ENCODE measurements at places on chromosomes 11 and 22. TPM values are rescaled to one million over a fixed set of nuclear protein-coding genes. Genes with fewer than 3 reads are reported as not detected.

DNA sequence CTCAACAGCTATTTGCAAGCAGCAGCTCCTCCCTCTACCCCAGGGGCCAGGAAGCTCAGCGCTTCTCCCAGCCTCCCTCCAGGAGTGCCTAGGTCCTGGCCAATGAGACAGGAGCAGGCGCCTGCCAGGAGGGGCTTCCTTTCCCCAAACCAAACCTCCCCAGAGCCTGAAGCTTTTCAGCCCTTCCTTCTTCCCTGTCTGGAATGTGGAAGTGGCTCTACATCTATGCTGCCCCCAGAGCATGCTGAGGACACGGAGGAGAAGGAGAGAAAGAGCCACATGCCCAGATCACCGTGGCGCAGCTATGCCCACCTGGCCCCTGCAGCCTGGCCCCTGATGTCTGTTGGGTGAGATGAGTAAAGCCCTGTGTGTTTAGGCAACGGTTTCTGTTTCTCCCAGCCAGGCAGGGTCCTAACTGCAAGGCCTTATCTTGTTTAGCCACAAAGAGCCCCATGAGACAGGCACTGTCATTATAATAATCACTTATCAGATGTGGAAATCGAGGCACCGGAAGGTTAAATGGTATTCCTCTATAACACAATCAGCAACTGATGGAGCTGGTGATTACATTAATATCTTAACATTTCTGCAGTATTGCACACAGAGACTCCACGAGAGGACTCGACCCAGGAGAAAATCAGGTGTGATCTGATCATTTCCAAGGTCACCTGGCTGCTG, 315.8 kb downstream of the CTTN start:
- H3K27me3 ChIP-seq: peaks cover 13% of the 10 kb centered on the region
- DNase-seq: no peak
- no peak overlapping the region for H3K27ac ChIP-seq
- no peaks in the 10 kb centered on the region for H3K36me3 ChIP-seq

DNA sequence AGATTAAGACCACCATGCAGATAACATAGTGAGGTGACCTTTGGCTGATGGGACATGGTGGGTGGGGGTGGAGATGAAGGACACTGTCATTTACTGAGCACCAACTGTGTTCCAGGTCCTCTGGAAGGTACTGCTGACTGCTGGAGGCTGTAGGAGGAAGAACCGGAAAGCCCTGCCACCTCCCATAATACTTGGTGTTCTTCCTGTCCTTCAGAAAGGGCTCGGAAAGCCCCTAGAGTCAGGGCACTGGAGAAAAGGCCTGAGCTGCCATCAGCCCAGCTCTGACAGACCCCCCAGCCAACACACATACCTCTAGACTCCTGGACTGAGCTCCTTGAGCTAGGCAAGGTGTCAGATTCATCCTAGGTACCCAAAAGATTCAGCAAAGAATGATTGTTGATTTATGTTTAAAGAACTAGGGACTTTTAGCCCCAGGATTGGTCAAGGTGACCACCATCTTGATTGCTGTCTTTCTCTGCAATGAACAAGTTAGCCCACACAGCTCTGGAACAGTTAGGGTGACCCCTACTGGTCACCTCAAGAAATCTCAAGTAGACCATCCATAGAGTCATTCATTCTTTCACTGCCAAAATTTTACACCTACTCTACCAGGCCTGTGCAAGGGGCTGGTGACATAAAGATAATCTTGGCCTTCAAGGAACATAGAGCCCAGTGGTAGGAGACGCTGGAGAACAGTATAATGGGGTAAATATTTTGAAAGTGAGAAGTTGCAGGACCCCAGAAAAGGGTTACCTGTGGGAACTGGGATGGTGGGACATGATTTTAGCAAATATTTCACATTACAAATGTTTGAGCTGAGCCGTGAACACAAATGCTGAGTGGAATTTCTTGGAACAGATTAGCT, 39.4 kb downstream of the IRAG1 start:
- DNase-seq: no peak
- no peaks in the 10 kb centered on the region for H3K36me3 ChIP-seq
- H3K27ac ChIP-seq: no peak overlapping the region
- H3K4me1 ChIP-seq: peaks cover 15% of the 10 kb centered on the region
- H3K27me3 ChIP-seq: peaks cover 2% of the 10 kb centered on the region

GRCh38 chr11:6614446-6614845, 2.4 kb upstream of the TAF10 start:
- peaks cover 18% of the 10 kb centered on the region for H3K4me1 ChIP-seq
- H3K27ac ChIP-seq: no peak overlapping the region

DNA sequence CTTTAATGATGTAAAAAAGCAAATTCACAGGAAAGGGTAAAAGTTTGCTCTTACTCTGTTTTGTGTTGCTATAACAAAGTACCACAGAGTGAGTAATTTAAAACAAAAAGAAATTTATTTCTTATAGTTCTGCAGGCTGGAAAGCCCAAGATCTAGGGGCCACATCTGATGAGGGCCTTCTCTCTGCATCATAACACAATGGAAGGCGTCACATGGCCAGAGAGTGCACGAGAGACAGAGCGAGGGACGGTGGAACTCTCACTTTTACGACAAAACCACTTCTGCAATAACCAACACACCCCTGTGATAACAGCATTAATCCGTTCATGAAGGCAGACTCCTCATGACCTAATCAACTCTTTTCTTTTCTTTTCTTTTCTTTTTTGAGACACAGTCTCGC, 31.1 kb downstream of the CD6 start:
- H3K4me1 ChIP-seq: peaks cover 50% of the 10 kb centered on the region
- H3K27me3 ChIP-seq: no peaks in the 10 kb centered on the region
- peaks cover 26% of the 10 kb centered on the region for H3K36me3 ChIP-seq
- DNase-seq: no peak

DNA sequence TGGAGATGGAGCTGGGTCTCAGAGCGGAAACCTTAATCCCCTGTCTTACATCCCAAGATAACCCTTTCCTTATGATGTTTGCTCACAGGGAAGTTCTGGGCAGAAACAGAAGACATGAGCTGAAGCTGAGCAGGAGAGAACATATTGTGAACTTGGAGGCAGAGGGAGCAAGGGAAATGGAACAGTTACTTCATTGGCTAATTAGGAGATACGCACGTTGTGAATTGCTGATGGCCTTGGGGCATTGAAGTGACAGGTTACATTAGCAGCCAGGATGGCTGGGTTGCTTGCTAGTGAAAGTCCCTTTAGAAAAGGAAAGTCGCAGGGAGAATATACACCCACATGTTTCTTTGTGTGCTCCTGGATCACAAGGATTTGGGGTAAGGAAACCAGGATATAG, 48.7 kb downstream of the TENM4 start:
- H3K36me3 ChIP-seq: no peaks in the 10 kb centered on the region
- no peak for DNase-seq
- H3K27me3 ChIP-seq: no peaks in the 10 kb centered on the region
- no peak overlapping the region for H3K4me3 ChIP-seq

DNA sequence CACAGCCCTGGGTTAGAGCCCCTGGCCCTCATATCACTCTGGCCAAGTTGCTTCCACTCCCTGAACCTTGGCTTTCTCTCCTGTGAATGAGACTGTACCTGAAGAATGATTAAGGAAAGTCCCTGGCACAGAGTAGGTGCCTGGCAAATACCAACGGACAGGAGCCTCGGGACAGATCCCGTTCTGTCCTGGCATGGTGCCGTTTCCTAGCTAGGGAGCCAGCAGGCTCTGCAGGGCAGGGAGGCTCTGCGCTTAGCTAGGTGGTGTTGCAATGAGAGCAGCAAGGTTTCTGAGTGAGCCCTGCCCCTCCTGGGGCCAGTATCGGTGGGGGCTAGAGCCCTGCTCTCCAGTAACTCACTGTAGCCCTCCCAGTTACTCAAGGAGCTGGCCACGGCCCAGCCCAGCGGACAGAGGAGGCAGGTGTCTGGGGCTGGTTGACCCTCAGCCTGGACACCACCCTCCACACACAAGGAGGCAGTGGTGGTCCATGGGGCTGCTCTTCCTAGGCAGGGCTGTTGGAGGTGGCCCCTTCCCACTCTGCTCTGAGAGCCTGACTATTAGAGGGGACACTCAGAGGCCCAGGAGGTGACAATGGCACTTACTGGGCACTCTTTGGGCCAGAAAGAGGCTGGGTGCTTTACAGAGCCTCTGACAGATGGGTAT, 74.4 kb downstream of the NFAM1 start:
- H3K4me3 ChIP-seq: no peak overlapping the region
- no peak for DNase-seq
- H3K27ac ChIP-seq: no peak overlapping the region
- no peaks in the 10 kb centered on the region for H3K36me3 ChIP-seq
- peaks cover 5% of the 10 kb centered on the region for H3K27me3 ChIP-seq

GRCh38 chr11:1659506-1659905, 29.9 kb downstream of the KRTAP5-5 start:
- H3K27me3 ChIP-seq: peaks cover 26% of the 10 kb centered on the region
- peak overlapping the region; percentile 44 for H3K4me3 ChIP-seq
- peaks cover 3% of the 10 kb centered on the region for H3K4me1 ChIP-seq
- H3K36me3 ChIP-seq: no peaks in the 10 kb centered on the region
- H3K27ac ChIP-seq: peak overlapping the region; percentile 2

GRCh38 chr11:102168481-102168880, 58.2 kb downstream of the YAP1 start:
- H3K36me3 ChIP-seq: no peaks in the 10 kb centered on the region
- peaks cover 19% of the 10 kb centered on the region for H3K27me3 ChIP-seq
- DNase-seq: no peak
- H3K4me3 ChIP-seq: no peak overlapping the region
- H3K4me1 ChIP-seq: no peaks in the 10 kb centered on the region
- H3K27ac ChIP-seq: no peak overlapping the region

DNA sequence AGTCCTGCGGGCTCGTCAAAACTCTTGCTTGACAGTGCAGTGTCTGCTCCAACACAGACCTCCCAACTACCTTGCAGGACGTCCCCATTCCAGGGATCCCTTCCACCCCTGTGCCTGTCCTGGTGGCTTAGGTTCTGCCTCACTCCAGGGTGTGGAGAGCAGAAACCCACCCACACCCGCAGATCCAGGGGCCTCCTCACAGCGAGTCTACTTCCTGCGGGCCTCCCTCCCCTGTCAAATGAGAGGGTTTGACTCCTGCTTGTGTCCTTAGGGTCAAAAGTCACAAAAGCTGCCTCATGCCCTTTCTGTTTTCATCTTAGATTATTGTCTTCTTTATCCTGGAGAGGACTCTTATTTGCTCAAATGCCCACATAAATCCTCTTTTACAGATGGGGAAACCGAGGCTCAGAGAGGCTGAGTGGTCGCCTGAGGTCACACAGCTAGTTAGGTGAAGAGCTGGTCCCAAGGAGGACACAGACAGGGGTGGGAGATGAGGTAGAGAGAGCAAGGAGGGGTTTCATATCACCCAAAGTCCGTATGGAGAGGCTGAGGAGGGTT, 81.1 kb upstream of the KCNQ1OT1 start:
- no peak for DNase-seq
- H3K27me3 ChIP-seq: peaks cover 5% of the 10 kb centered on the region
- no peaks in the 10 kb centered on the region for H3K36me3 ChIP-seq
- H3K27ac ChIP-seq: no peak overlapping the region
- H3K4me3 ChIP-seq: no peak overlapping the region
- no peaks in the 10 kb centered on the region for H3K4me1 ChIP-seq

- no peak overlapping the region for H3K4me3 ChIP-seq
- H3K4me1 ChIP-seq: peaks cover 6% of the 10 kb centered on the region
- no peaks in the 10 kb centered on the region for H3K36me3 ChIP-seq
- H3K27ac ChIP-seq: no peak overlapping the region
- H3K27me3 ChIP-seq: peaks cover 10% of the 10 kb centered on the region
These were observed 2.8 kb downstream of the HTR3A start for GRCh38 chr11:113977701-113978100.

The ADAMTS15 gene
- total RNA-seq: 0.08 TPM

The NPAS4 gene
- total RNA-seq: 0.67 TPM

The PKDREJ gene
- total RNA-seq: not detected

The P2RX3 gene
- not detected for total RNA-seq

The MAPK8IP1 gene
- total RNA-seq: 0.86 TPM
